Stimulated activated CD4-positive, alpha-beta T cell treated with anti-CD3 and anti-CD28 coated beads, Interleukin-2, amount 100 ng/mL, for 48 hours (primary cell): ENCODE measurements at places on chromosomes 3 and 15.

DNA sequence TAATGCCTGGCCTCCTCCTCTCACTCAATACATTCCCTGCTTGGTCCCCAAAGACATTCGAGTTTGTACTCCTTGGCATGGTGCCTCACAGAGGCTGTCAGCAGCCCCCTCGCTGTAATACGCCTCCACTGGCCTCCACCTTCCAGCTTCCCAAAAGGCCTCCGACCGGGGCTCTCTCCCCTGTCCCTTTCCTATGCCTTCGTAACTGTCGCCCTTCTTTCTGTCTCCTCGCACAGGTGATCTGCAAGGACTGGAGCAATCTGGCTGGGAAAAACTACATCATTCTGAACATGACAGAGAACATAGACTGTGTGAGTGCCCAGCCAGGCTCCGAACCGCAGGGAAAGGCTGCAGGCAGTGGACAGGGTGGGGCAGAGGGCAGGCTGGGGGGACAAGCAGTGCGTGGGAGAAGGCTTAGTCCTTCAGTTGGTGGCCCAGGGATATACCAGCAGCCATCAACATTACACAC is 10.7 kb upstream of the ABTB1 start:
- no peak for DNase-seq

GRCh38 chr15:77001966-77002365 is 7.0 kb downstream of the PSTPIP1 start:
- DNase-seq, result no peak

- DNase-seq, result no peak
These were observed 136.6 kb downstream of the TMCC1 start for GRCh38 chr3:129756871-129757270.

DNA sequence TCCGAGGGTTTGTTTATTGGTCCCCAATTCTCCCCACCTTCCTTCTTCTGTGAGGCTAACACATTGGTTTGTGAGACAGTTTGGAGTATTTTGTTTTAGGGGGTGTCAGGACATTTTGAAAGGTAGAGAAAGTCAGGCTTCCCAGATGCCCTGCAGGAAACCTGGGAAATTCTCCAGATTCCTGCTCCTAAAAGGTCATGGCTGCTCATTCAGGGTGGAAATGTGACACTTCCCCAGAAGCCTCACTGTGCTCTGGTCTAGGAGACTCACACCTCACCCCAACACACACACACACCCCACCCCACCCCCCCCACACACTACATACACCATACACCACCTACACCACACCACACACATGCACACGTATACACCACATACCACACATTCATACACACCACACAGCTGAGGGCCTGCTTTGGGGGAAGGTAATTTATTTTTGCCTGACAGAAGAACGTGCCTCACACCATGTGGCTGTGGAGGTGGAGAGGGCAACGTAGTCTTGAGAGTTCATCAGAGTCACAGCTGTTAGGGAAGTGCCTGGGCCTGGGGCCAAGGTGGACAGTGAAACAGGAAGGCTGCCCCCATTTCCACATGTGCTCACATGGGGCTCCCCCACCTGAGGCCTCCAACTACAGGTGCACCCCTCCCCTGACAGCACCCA is 40.4 kb upstream of the LIMD1 start:
- no peak for DNase-seq

DNA sequence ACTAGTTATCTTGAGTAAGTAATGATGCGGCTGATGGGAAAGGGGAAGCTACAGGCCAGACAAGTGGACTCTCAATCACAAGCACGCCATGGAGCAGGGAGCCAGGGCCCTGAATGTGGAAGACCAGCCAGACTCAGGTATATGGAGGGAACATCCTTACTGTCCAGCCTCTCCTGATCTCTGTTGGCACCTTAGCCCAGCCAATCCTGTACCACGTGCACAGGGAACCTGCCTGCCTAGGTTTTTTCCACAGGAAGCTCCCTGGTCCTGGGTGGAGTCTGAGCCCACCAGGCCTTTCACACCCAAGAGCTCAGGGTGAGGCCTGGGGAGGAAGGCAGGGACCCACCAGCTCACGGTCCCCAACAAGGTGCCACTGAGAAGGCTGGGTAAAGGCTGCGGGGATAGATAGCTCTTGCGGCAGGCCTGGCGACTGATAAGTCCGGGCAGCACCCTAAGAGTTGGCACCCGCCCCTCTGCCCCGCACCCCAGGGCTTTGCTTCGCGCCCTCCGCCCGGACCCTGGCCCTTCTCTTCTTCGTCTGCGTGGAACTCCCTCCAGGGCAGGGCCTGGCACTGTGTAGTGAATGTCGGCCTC is 933 bp upstream of the APEH start:
- peak; percentile 16 for DNase-seq

- DNase-seq, result no peak
These were observed 21.0 kb upstream of the EID1 start for GRCh38 chr15:48856942-48857341.

GRCh38 chr15:58260205-58260724 is 122.1 kb downstream of the AQP9 start:
- no peak for DNase-seq

DNA sequence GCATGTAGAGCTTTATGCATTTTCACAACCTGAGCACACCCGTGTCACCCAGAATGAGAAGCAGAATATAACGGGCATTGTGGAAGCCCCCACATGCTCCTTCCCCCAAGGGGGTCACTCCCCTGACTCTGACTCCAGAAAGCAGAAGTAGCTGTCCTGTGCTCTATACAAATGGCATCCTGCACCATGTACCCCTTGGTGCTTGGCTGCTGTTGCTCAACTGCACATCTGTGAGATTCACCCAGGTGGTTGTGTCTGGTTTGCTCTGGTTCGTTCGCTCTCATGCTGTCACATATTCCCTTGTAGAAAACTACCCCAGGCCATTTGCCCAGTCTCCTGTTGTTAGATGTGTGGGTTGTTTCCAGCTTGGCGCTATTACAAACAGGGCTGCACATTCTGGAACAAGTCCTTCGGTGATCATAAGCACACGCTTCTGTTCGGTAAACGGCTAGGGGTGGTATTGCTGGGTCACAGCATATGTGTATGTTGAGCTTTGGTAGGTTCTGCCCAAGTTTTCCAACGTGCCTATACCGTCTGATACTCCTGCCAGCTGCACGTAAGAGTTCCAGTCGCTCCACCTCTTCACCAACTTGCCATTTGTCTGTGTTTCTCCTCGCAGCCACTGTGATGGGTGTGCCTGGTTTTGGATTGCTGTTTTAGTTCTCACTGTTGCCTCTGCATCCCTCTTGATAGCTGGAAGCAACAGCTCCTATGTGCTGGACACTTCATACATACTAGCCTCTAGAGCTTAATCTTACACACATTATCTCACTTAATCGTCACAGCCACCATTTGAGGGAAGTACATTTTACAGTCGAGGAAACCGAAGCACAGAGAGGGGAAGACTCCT is 65.4 kb upstream of the SLC6A6 start:
- no peak for DNase-seq

DNA sequence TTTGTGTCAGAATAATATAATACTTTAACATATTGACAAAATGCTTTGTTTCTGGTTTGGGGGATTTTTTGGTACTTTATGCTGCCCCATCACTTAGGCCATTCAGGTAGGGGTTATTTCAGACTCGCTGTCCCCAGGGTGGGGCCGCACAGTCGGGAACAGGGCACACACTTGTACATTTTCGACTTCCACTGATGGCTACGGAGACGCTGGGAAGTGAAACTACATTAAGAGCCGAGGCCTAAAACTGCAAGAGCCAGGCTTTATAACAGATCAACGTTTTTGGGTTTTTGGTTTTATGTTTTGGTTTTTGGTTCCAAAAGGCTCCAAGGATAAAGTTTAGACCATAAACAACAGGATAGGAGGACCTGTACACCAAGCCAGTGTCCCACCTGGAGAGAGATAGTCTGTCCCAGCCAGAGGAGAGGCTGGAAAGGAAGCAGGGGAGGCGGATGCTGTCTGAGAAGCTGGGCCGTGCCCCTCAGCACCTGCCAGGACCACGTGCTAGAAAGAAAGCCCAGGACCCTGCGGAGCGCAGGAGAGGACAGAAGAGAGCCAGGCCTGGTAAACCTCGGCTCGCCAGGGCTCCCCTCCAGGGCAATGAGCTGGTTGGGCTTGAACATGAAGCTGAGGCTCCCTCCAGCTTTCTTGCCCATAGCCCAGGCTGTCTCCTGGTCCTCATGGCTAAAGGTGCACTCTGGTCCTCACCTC is 111.7 kb downstream of the CHSY1 start:
- DNase-seq, result no peak

DNA sequence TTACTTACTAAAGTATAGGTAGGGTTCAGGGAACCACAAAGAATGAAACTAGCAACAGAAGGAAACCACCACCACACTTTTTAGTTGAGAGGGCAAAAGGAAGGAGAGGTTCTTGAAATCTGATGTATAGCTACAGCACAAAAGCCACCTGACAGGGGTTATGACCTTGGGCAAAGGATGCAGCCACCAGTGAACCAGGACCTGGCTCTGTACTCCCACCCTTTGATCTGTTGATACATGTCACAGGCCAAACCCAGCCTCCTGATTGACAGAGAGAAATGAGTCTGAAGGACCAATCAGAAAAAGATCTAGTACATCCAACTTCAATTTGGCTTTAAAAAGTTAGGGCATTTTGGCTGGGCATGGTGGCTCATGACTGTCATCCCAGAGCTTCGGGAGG is 20.0 kb upstream of the BLM start:
- no peak for DNase-seq
